ENCODE measurements at places on chromosomes 1 and 21. TPM values are rescaled to one million over a fixed set of nuclear protein-coding genes. Genes with fewer than 3 reads are reported as not detected.
A peak's percentile ranks its signal among the peaks of the same experiment; 100 is the strongest.

DNA sequence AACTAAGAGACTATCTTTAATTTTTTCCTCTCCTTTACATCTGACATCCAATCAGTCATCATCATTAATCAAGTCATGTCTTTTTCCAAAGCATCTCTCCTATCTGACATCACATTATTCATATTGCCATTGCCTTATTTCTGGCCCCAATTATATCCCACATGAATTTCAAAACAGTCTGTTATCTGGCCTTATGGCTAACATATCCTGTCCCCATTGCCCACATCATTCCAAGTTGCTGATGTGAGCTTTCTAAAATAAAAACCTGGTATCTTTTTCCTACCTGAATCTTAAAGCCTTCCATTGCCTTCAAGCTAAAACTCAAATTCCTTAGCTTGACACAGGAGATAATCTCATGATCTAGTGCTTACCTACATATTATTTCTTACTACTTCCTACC, 283.9 kb downstream of the LRRC40 start:
- H3K4me1 ChIP-seq: no peaks in the 10 kb centered on the region
- H3K27me3 ChIP-seq: no peaks in the 10 kb centered on the region
- no peak overlapping the region for H3K4me3 ChIP-seq
- H3K27ac ChIP-seq: no peak overlapping the region
- no peaks in the 10 kb centered on the region for H3K36me3 ChIP-seq
- DNase-seq: peak; percentile 25

GRCh38 chr1:205438213-205439158, 16.6 kb upstream of the LEMD1 start:
- H3K4me3 ChIP-seq: no peak overlapping the region
- H3K36me3 ChIP-seq: no peaks in the 10 kb centered on the region
- peak; percentile 57 for DNase-seq
- H3K27me3 ChIP-seq: peaks cover 26% of the 10 kb centered on the region
- no peak overlapping the region for H3K27ac ChIP-seq

DNA sequence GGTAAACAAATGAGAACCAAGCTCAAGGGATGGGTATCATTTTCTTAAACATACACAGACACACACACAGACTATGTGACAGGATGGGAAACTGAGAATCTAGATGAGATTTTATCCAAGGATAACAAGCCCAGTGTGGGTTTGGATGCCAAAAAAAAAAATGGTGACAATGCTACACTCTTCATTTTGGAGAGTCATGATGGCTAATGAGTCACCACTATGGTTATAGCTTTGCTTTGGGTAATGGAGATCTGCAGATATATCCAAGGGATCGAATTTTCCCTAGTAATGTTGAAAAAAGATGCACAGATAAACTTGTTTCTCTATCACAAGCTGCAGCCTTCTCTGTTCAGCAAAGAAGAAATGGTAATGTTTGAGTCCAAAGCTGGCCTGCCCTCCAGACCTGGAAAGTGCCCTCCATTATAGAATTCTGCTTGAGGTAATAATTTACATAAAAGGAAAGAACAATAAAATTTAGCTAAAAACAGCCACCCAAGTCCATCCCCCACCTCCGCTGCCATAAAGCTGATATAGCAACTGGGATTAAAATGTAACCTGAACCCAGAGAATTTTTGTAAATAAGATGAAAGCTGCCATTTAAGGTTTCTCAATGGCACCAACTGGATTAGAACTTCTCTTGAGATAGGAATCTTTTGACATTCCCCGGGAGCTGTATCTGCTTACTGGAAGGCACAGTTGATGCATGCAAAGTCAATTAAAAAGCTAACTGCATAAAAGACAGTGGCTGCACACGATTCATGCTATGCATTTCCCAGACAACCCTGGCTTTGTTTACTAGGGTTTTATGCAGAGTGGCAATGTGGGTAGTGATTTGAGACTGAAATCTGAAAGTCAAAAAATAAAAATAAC, 395.2 kb upstream of the LYPLAL1 start:
- no peak for DNase-seq
- no peak overlapping the region for H3K27ac ChIP-seq
- H3K27me3 ChIP-seq: no peaks in the 10 kb centered on the region
- no peaks in the 10 kb centered on the region for H3K36me3 ChIP-seq
- H3K4me1 ChIP-seq: peaks cover 4% of the 10 kb centered on the region

DNA sequence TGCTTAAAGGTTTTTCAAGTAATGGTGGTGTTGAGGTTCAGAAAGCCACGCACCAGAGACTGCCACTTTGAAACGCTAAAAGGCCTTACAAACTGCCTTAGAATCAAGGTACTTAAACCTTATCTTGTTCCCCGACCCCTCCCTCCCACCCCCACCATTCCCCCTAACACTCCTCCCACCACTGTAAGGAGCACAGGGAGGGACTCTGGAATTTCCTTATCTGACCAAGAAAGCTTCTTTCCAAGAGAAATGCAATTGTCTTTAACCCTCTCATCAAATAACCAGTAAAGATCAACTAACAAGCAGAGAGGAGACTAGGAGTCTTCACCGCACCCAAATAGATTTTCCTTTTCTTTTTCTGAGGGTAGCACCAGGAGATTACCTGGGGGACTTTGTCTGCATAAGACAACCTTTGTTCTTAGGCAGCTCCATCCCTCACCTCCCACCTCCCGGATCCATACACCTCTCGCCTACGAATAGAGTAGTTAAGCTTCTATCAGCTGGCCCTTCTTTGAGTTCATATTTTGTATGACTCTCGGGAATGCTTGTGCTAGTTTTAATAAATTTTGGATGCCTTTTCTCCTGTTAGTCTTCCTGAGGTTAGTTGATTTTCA, 137.7 kb upstream of the ADGRL2 start:
- no peaks in the 10 kb centered on the region for H3K36me3 ChIP-seq
- no peak for DNase-seq
- H3K27ac ChIP-seq: no peak overlapping the region
- no peak overlapping the region for H3K4me3 ChIP-seq

DNA sequence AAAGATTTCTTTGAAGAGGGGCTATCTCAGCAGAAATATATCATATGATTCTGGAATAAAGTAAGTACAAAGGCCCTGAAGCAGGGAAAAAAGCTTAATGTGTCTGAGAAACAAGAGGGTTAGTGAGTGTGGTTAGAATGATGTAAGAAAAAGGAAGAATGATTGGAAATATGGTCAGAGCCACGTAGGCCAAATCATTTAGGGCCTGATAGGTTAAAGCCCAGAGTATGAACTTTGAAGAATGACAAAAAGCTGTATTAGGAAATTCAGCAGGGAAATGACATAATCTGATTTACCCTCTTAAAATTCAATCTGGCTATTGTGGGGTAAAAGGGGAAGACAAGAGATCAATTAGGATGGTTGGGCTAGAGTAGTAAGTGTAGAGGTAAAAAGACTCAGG, 69.0 kb upstream of the MUTYH start:
- no peaks in the 10 kb centered on the region for H3K36me3 ChIP-seq
- H3K27ac ChIP-seq: no peak overlapping the region
- no peaks in the 10 kb centered on the region for H3K27me3 ChIP-seq
- H3K4me1 ChIP-seq: no peaks in the 10 kb centered on the region

- no peak overlapping the region for H3K4me3 ChIP-seq
- H3K4me1 ChIP-seq: no peaks in the 10 kb centered on the region
- no peak overlapping the region for H3K27ac ChIP-seq
- H3K36me3 ChIP-seq: no peaks in the 10 kb centered on the region
- H3K27me3 ChIP-seq: peaks cover 8% of the 10 kb centered on the region
- DNase-seq: no peak
Observed at GRCh38 chr1:6002714-6003501, 10.7 kb upstream of the NPHP4 start.

DNA sequence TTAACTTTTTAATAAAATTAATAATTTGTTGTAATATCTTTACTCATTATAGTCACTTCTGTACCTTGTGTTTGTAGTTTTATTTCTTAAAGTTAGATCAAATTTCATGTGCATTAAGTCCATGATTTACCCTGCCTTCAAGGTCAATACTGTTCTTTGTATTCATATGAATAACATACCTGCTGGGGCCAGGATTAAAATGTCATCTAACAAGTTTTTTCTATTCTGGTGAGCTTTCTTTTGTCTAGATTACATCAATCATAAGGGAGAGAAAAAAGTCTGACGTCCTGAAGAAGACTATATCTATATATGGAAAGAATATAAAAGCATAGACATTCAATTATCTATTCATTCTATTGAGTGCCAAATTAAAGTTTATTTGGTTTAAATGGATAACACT, 232.6 kb downstream of the COL11A1 start:
- H3K4me1 ChIP-seq: peaks cover 12% of the 10 kb centered on the region
- no peaks in the 10 kb centered on the region for H3K27me3 ChIP-seq
- H3K36me3 ChIP-seq: no peaks in the 10 kb centered on the region

DNA sequence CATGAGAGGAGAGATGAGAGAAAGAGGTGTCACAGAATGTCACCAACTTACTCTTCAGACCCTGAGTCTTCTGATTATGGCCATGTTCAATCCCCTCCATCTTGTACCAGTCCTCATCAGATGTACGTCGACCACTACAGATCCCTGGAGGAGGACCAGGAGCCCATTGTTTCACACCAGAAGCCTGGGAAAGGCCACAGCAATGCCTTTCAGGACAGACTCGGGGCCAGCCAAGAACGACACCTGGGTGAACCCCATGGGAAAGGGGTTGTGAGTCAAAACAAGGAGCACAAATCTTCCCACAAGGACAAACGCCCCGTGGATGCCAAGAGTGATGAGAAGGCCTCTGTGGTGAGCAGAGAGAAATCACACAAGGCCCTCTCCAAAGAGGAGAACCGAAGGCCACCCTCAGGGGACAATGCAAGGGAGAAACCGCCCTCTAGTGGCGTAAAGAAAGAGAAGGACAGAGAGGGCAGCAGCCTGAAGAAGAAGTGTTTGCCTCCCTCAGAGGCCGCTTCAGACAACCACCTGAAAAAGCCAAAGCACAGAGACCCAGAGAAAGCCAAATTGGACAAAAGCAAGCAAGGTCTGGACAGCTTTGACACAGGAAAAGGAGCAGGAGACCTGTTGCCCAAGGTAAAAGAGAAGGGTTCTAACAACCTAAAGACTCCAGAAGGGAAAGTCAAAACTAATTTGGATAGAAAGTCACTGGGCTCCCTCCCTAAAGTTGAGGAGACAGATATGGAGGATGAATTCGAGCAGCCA, 8.0 kb downstream of the ELOA start:
- DNase-seq: peak; percentile 18
- no peak overlapping the region for H3K4me3 ChIP-seq
- no peak overlapping the region for H3K27ac ChIP-seq
- no peaks in the 10 kb centered on the region for H3K27me3 ChIP-seq
- H3K4me1 ChIP-seq: peaks cover under 1% of the 10 kb centered on the region
- peaks cover 60% of the 10 kb centered on the region for H3K36me3 ChIP-seq

DNA sequence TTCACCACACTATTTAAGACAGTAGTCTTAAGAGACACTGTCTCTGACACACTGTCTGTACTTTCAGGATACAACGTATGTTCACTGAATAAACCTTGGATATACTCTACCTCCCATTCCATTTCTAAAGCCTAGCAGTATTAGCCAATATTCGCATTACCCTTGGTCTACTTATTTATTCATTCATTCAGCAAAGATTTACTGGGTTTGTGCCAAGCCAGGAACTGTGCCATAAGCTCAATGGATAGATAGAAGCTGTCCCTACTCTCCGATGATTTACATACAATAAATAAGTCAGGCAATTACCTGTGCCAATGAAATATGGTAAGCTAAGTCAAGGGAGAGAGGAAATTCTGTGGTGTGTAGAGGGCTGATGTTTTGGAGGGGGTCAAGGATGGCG, 195.2 kb upstream of the RAB4A start:
- no peak for DNase-seq
- H3K4me1 ChIP-seq: no peaks in the 10 kb centered on the region

DNA sequence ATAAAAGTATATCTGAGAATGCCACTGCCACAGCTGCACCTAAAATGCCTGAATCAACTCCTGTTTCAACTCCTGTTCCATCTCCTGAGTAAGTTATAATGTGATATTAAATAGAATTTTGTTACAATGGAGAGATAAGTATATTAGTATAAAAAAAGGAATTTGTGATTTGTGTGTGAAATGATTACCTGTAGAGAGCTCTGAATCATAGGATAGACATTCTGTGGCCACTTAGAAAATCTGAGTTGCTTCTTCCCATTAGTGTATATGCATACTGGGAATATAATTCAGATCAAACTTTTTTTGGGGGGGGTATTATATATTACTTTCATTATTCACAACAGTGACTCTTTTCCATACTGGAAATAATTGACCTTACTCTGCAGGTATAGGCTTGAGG, 52.9 kb downstream of the SUCO start:
- H3K4me3 ChIP-seq: no peak overlapping the region
- H3K27ac ChIP-seq: peak overlapping the region; percentile 48
- H3K36me3 ChIP-seq: peaks cover 12% of the 10 kb centered on the region
- H3K27me3 ChIP-seq: no peaks in the 10 kb centered on the region
- peak; percentile 36 for DNase-seq

GRCh38 chr1:112457955-112458354, 50.8 kb upstream of the WNT2B start:
- DNase-seq: no peak
- H3K27me3 ChIP-seq: no peaks in the 10 kb centered on the region
- peaks cover 13% of the 10 kb centered on the region for H3K4me1 ChIP-seq
- H3K36me3 ChIP-seq: peaks cover 39% of the 10 kb centered on the region
- no peak overlapping the region for H3K27ac ChIP-seq

DNA sequence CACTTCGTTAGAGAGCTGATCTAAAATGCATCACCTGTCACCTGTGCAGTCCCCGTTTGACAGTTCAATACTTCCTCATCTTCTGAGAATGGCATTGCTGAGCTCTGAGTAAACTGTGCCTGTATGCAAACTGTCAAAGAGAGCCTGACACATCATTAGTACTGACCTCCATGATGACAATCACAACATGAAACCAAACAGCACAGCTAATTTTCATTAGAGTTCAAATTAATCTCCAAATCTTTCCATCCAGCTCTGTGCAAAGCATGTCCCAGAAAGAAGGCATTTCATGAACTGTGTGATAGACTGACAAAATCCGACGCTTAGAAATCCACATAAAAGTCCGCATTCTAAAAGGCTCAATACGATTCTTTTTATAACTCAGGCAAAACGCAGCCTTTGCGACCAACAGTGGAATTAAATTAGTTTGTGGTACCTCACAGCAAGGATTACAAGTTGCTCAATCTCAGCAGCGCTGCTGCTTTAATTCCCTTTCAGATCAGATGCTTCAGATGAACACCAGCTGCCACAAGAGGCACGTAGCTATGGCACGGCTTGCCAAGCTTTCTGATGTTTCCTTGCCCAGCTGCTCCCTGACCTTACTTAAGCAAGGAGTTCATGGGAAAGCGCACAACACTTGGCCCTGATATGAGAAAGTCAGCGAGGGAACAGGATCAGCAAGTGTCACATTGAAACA, 765.5 kb upstream of the PRMT6 start:
- no peak overlapping the region for H3K27ac ChIP-seq
- no peak overlapping the region for H3K4me3 ChIP-seq
- DNase-seq: no peak
- no peaks in the 10 kb centered on the region for H3K27me3 ChIP-seq
- H3K36me3 ChIP-seq: no peaks in the 10 kb centered on the region

DNA sequence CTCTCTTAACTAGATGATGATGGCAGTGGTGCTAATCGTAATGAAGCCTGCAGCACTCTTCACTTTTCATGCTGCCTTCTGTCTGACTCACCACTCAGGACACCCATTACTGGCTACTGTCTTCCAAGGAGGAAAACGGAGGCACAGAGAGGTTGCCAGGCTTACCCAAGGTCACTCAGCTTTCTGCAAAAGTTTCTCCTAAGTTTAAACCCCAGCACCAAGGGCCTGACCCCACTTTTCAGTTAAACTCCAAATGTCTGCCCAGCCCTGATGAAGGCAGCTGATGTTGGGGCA, 78.1 kb upstream of the RUNX3 start:
- no peak overlapping the region for H3K27ac ChIP-seq
- DNase-seq: peak; percentile 6
- peaks cover 13% of the 10 kb centered on the region for H3K27me3 ChIP-seq
- H3K4me3 ChIP-seq: no peak overlapping the region
- H3K4me1 ChIP-seq: peaks cover 8% of the 10 kb centered on the region

Gene RAP1GAP
- total RNA-seq: 3.2 TPM

Gene S100A7A
- not detected for total RNA-seq

Gene HSF2BP
- total RNA-seq: 3.2 TPM

Gene OR2T2
- total RNA-seq: not detected
